ENCODE measurements at places on chromosomes 4 and X.

GRCh38 chr4:108900018-108900580 is 137.2 kb upstream of the ETNPPL start:
- H3K27ac ChIP-seq = no peak overlapping the region
- H3K27me3 ChIP-seq = no peaks in the 10 kb centered on the region
- H3K4me1 ChIP-seq = no peaks in the 10 kb centered on the region
- no peak for DNase-seq

DNA sequence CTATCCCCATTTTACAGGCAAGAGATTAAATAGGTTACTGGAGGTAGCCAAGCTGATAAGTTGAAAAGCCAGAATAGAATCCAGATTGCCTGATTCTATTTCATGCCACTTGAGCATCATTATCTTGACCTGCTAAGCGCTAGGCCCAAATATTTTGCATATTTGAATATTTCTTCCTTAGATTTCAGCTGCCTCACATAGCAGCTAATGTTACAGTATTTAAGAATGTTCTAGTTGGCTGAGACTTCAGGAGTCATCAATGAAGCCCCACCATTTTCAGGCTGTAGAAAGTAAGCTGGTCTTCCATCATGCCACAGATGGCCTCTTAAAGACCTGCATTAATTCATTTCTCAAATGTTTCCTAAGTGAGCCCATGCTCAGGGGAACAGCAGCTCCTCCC is 121.4 kb downstream of the SHROOM3 start:
- DNase-seq = no peak
- no peaks in the 10 kb centered on the region for H3K27me3 ChIP-seq
- no peaks in the 10 kb centered on the region for H3K36me3 ChIP-seq
- no peak overlapping the region for H3K27ac ChIP-seq
- peaks cover 20% of the 10 kb centered on the region for H3K4me1 ChIP-seq
- no peak overlapping the region for H3K4me3 ChIP-seq

GRCh38 chr4:108044951-108045686 is 55.4 kb downstream of the HADH start:
- H3K27ac ChIP-seq = no peak overlapping the region
- DNase-seq = no peak
- no peaks in the 10 kb centered on the region for H3K36me3 ChIP-seq
- H3K4me3 ChIP-seq = no peak overlapping the region
- H3K4me1 ChIP-seq = no peaks in the 10 kb centered on the region

DNA sequence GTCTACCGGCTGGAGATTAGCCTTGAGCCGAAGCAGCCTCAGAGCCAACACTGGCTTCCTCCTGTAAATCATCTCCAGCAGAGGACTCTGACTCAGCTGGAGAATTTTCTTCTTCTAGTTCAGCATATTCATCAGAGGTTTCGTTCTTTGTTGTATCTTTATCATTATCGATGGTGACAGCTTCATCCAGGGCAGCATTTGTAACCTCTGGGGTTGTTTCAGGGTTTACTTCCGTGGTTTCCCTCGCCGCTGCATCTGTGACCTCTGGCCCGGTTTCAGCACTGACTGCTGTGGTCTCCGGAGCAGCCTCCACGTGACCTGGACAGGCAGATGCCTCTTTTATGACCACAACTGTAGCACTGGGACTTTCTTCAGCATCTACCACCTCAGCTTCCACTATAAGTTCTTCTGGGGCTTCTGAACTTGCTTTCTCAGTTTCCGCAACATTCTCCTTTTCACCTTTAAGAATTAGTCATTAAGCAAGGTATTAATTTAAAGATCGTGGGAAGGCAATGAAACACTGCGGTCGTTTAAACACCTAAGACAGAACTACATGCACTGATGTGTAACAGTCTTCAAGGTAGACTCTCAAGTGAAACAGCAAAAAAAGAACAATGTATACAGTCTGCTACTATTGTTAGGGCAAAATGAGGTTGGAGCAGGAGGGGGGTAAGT is 13.3 kb downstream of the MGARP start:
- peak overlapping the region; percentile 87 for H3K27ac ChIP-seq
- H3K27me3 ChIP-seq = no peaks in the 10 kb centered on the region
- peaks cover 17% of the 10 kb centered on the region for H3K4me1 ChIP-seq
- H3K36me3 ChIP-seq = no peaks in the 10 kb centered on the region

GRCh38 chr4:168693750-168694490 is 197.1 kb downstream of the PALLD start:
- H3K36me3 ChIP-seq = peaks cover 54% of the 10 kb centered on the region
- H3K4me1 ChIP-seq = peaks cover 85% of the 10 kb centered on the region
- DNase-seq = no peak
- peak overlapping the region; percentile 93 for H3K27ac ChIP-seq
- no peak overlapping the region for H3K4me3 ChIP-seq
- no peaks in the 10 kb centered on the region for H3K27me3 ChIP-seq

Measured in osteocyte (in vitro differentiated cells).